ENCODE measurements at places on chromosomes 5 and 9.

DNA sequence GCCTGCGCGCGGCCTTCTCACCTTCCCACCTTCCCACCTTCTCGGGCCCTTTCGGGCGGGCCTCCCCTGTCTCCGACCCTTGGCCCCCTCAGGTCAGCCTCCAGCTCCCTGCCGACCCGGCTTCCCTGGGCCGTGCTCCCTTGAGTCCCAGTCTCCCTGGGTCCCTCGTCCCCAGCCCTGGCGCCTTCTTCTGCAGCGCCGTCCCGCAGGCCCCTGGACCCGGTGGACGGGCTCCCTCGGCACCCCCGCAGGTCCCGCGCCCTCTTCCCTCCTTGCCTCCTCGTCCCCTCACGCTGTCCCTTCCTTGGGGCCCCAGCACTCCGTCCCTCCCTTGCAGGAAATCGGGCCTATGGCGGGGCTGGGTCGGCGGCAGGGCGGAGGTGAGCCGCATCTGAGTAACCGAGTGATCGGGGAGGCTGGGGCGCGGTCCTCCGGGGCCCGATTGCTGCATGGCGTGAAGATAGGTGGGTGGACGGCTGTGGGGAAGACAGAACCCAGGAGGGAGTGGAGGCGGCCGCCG is 7.6 kb downstream of the ARPC5L start:
- DNase-seq = peak; percentile 22

- DNase-seq = no peak
These were observed 42.8 kb upstream of the EQTN start for GRCh38 chr9:27339661-27340284.

DNA sequence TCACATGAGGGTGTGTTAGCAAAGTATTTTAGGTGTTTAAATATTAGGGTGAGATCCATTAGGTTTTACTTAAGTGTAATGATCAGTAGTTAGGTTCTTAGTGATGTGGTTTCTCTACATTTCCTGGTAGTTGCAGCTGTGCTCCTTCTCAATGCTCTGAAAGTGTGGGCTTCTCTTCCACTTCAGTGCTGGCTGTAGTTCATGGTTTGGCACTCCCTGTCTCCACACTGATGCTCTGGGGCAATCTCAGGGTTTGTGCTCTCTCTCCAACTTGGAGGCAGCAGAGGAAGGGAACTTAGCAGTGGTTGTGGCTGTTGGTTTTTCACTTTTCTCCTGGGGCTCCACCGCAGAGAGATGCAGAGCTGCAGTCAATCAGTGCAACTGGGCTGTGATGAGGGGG is 507.5 kb downstream of the TMEM232 start:
- DNase-seq = no peak

DNA sequence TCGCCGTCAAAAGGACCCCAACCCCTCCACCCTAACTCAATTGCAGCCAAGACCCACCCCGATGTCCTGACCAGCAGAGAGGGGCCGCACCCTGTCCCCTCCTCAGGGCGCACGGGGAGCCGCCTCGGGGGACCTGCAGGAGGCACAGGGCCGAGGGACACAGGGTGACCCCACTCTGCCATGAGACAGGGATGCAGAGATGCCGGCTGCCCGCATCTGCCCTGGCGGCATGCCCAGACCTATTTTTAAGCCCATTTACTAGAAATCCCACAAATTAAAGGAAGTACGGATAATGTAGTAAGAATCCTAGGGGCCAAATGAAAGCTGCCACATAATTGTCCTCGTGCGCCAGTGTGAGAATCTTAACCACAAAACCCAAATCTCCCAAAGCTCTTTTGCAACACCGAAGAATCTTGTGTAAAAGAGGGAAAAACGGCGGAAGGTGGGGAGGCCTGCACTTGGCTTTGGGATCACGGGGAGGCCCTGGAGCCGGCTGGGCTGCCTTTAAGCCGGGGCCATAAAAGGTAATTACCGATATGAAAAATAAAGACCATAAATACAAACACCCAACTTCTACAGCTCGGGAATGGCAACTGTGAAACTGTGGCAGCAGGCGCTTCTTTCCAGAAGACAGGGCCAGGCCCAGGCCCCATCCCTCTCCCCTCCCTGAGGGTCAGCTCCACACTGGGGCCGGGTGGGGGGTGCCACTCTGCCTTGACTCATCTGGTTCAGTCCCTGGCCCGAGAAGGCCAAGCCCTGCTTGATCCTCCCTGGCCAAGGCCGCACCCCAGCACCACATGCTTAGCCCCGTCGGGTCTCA is 35.0 kb downstream of the NACC2 start:
- DNase-seq = no peak

- no peak for DNase-seq
These were observed 6.8 kb upstream of the DENND4C start for GRCh38 chr9:19223724-19224123.

Data from effector memory CD4-positive, alpha-beta T cell (primary cell).